ENCODE measurements at places on chromosomes 16 and 17. TPM values are rescaled to one million over a fixed set of nuclear protein-coding genes. Genes with fewer than 3 reads are reported as not detected.
A peak's percentile ranks its signal among the peaks of the same experiment; 100 is the strongest.

Gene KRT25
- total RNA-seq, result not detected

- DNase-seq, result no peak
These were observed 52.1 kb upstream of the SMIM36 start for GRCh38 chr17:55563363-55563762.

DNA sequence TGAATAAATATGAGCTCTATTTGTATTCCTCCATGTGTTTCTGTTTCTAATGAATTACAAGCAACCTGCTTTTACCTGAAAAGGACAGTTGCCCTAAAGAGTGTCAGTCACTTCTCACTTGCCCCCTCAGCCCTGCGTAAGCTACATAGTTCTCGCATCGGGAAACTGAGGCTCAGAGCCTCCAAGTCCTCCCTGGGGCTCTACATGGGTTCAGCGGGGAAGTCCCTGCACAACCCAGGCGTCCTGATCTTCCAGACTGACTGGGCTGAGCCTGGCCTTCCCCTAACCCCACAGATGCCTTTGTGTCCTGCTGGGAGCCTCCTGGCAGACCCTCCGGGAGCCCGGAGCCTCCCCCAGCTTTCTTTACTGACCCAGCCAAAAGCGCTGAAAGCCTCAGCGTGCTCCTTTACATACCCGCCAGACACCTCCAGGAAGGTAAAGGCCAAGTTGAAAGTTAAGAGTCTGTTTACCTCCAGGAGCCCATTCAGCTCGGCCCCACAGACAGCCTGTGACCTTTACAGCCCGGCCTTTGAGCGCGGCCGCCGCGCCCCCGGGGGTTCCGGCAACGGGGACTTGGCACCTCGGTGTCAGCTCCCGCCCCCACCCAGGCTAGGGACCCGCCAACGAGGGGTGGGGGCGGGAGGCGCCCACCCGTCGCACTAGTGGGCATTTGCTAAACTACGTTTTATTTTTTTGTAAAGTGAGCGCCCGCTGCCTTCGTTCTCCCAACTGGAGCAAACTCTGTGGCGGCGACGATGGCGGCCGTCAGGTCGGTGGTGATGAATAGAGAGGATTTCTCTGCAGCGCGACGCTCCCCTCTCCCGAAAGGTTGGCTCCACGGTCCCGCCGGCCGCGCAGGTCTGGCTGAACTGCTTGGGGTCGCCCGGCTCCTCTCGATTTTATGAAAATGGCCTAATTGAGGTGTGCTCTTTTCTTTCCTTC is 4.4 kb upstream of the HOXB13 start:
- no peak for DNase-seq

Gene CCL3
- total RNA-seq, result 2,440 TPM

GRCh38 chr16:66326991-66327513 is 39.4 kb upstream of the CDH5 start:
- no peak for DNase-seq

- no peak for DNase-seq
These were observed 89.5 kb upstream of the TOB1 start for GRCh38 chr17:50955667-50956120.

Gene CCDC78
- 6.4 TPM for total RNA-seq

Gene MYH8
- not detected for total RNA-seq

Gene KRTAP4-5
- total RNA-seq, result not detected

Gene OTOP2
- not detected for total RNA-seq

Gene RPS15A
- 497 TPM for total RNA-seq

Gene TMEM100
- not detected for total RNA-seq

DNA sequence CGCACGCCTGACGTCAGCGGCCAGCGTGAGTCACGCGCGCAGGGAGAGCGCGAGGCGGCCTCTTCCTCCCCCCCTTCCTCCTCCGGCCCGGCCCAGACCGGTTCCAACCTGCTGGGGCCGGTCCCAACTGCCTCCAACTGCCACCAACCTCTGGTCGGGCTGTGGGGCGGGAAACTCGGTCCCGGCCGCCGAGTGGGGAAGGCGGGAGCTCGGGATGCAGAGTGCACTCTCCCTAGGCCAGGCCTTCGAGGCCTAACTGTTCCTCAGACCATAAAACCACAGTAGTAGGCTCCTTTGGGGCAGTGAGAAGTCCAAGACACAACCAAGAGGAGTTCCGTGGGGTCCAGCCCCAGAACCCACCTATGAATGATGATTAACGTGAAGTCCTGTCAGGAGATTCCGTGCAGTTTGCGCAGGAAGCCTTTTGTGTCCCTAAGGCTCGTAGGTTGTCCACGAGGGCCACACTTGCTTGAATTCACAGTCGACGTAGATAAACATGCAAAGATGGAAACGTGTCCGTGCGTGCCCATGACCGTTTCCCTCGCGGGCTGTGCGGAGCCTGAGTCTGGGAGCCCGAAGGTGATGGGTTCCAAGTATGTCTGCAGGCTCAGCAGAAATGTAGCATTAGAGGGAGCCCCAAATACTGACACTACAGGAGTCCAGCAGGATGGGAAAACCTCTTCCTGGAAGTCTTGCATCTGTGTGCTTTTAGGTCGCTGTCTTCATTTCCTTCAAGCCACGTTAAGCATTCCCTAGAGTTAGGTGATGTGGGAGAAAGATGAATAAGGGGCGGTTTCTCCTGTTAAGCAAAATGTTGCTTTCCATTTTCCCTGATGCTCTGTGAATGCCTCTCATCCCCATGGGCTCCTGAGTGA is 647 bp downstream of the UNK start:
- DNase-seq, result peak; percentile 94

GRCh38 chr17:61488878-61489718 is 36.9 kb downstream of the TBX4 start:
- no peak for DNase-seq

GRCh38 chr17:74016461-74016860 is 187.0 kb upstream of the RPL38 start:
- DNase-seq, result no peak

Gene CA4
- not detected for total RNA-seq

Gene HES7
- not detected for total RNA-seq

GRCh38 chr16:77759821-77760220 is 28.5 kb upstream of the VAT1L start:
- DNase-seq, result no peak

DNA sequence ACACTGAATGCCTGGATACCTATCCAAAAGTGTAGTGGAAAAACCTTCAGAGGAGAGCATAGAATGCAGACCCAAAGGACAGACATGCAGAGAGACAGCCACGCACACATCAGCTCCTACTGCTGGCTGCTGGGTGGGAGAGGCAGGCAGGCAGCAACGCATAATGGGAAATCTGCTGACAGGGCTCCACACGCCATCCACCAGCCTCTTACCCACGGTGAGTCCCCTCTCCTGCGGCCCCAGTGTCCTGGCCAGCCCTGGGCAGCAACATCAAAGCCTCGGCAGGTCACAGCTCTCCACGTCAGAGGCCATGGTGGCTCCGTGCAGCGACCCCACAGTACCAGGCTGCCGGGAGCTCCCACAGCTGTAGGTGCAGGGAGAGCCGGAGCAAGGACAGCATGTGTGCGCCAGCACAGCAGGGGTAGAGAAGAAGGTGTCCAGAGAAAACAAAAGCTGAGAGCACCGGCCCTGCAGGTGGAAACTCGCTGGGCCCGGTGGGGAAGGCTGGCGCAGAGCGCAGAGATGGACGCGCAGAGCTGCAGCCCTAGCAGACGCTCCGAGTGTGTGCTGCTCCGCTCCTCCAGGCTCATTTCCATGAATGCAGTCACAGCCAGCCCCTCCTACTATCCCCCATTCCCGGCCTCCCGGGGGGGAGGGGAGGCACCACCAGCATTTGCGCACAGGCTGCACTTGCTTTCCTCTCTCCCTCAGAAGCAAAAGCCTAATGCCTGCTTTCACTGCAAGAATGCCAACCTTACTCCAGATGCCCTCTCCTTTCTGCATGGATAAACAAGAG is 58.9 kb downstream of the CYTH1 start:
- no peak for DNase-seq

Gene EVPLL
- not detected for total RNA-seq

Gene CCL7
- total RNA-seq, result not detected

Gene CHST4
- total RNA-seq, result not detected

Gene DYNLRB2
- total RNA-seq, result not detected

- DNase-seq, result no peak
These were observed 57.6 kb downstream of the CDRT4 start for GRCh38 chr17:15409721-15410250.

GRCh38 chr16:25034911-25035310 is 19.7 kb upstream of the ARHGAP17 start:
- DNase-seq, result no peak

- DNase-seq, result peak; percentile 12
These were observed 34.1 kb downstream of the IL21R start for GRCh38 chr16:27436065-27436464.

- no peak for DNase-seq
These were observed 1.8 kb downstream of the TMIGD1 start for GRCh38 chr17:30332057-30332542.

Gene KRTAP9-4
- total RNA-seq, result not detected

- no peak for DNase-seq
These were observed 29.4 kb downstream of the OR1D5 start for GRCh38 chr17:3033741-3034577.

GRCh38 chr16:886084-886543 is 84.7 kb downstream of the LMF1 start:
- DNase-seq, result no peak

Gene CEMP1
- not detected for total RNA-seq

Gene CDH1
- 0.38 TPM for total RNA-seq

DNA sequence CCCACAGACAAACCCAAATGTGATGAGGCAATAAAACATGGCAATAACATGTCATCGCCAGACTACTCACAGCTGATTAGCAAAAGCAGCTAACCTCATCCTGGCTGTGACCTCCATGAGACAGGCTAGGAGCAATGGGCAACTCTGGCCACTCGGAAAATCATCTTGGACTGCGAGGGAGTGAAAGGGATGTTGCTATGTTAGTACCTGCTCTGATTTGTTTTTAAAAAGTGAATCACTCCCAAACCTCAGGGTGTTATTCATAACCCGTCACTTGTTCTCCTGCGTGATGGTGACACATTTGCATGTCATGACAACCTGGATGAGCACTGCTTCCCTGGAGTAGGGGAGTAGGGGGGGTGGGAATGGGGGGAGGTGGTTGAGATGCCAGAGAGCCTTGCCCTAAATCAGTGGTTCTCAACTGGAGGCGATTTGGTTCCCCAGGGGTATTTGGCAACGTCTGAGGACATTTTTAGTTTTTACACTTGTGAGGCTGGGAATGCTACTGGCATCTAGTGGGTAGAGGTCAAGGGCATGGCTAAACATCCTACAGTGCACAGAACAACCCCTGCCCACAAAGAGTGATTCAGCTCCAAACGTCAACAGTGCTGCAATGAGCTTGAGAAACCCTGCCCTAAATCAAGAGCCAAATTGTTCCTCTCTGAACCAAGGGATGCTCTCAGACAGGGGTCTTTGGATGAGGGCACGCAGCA is 241.7 kb downstream of the SOX9 start:
- no peak for DNase-seq

Gene MYH2
- total RNA-seq, result not detected

DNA sequence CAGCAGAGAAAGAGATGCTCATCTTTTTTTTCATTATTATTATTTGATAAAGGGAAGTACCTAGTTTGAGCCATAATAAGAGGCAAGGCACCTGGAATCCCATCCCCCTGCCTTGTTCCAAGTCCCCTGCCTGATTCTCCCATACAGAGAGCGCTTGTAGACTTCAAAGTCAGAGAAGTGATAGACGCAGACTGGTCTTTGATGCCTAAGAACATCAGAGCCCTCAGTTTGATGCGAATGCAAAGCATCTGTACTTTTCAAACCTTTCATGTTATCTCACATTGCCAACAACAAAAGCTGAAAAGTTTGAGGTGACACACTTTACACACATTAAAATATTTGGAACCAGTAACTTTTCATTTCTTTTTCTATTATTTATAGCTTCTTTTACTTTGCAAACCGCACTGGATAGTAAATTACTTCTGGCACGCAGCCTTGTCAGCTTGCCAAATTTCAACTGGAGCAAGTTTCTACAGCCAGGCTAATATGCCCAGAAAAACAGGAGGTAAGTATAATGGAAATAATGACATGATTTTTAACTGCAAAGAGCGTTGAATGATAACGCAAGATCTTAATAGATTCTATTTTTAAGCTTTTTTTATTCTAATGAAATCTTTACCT is 5.9 kb upstream of the UTP6 start:
- DNase-seq, result no peak

DNA sequence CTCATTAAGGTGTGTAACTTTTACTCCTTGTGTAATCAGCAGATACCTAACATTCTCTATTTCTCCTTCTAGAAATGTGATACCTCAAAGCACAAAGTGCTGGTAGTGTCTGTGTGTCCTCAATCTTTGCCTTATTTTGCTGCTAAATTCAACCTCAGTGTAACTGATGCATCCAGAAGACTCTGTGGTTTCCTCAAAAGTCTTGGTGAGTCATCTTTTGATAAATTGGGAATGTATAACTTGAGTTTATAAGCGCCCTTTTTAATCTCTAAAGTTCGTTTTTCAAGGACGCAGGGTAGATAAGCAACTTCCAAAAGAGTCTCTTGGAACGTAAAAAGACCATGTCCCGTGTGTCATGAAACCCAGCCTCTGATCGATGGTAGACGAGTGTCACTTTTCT is 10.2 kb downstream of the NARF start:
- no peak for DNase-seq

GRCh38 chr16:72001180-72001874 is 1.1 kb upstream of the PKD1L3 start:
- DNase-seq, result no peak

GRCh38 chr16:14303639-14304394 is 232.7 kb downstream of the MRTFB start:
- DNase-seq, result no peak

DNA sequence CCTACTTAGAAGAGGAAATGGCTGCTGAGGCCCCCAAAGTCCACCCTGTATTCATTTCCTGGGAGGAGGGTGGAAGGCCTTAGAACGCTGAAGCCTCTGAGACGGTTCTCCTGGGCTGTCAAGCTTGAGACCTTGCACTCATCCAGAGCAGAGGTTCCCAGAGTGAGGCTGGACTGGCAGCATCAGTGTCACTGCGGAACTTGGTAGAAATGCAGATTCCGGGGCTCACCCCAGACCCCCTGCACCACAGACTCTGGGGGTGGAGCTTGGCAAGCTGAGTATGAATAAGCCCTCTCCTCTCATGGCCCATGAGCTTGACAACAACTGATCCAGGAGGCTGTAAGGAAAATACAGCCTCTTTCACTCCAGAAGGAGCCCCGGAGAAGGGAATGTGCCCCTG is 218.3 kb downstream of the IRF8 start:
- no peak for DNase-seq

GRCh38 chr16:12618515-12618914 is 185.2 kb downstream of the CPPED1 start:
- no peak for DNase-seq

DNA sequence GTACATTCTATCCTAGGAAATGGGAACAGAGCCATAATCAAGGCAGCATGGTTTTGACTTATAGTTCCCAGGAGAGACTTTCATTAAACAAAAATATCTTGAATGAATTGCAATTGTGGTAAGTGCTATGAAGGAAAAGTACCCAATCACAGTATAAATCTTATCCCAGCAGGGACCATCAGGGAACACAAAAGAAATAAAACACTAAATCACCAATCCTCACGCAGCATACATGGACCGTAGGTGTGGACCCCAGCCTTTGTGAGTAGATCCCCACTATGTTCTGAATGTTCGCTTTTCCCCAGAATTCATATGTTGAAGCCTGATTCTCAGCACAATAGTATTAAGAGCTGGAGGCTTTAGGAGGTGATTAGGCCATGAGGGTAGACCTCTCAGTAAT is 925.0 kb upstream of the RBFOX1 start:
- DNase-seq, result no peak

Gene NHLRC4
- 0.48 TPM for total RNA-seq

Data from natural killer cell treated with Interleukin-12 subunit alpha and Interleukin-12 subunit beta and Interleukin-15 and Interleukin-18, amount 100 ng/mL, for 72 hours (primary cell).